ENCODE measurements at places on chromosomes 3 and 15.
A peak's percentile ranks its signal among the peaks of the same experiment; 100 is the strongest.

GRCh38 chr3:156676768-156677479, 2.5 kb downstream of the TIPARP start:
- DNase-seq, result peak; percentile 73

DNA sequence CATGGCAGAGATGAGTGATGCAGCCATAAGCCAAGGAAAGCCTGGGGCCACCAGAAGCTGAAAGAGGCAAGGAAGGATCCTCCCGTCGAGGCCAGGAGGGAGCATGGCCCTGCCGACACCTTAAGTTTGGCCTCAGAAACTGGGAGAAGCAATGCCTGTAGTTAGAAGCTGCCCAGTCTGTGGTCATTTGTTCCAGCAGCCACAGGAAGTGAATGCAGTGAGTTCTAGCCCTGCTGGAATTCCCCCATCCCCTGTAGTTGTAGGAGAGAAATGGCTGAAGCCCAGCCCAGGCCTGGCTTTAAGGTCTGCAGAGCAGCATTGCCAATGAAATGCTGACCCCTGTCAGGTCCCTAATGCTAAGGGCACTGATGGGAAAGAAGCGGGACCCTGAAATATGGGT, 12.2 kb upstream of the CHSY1 start:
- no peak for DNase-seq

DNA sequence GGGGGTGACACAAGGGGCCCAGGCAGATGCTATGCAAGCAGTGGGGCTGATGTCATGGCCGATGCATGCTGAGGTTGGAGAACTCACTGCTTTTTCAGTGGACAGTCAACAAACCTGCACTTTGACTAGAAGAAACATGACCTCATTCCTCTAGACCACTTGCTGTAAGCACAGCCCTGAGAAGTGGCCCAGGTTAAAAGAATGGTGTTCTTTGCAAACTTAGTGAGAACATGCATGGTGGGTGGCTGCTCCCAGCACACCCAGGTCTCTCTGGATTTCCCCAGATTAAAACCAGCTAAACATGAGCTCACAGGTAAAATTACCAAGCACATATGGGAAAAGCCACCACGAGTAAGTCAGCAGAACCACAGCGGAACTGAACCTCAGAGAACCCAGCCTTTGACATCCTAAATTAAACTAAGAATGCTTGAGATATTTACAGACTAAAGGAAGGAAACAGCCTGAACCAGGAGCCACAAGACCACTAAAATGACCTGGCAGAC, 15.5 kb downstream of the DLEC1 start:
- peak; percentile 55 for DNase-seq

DNA sequence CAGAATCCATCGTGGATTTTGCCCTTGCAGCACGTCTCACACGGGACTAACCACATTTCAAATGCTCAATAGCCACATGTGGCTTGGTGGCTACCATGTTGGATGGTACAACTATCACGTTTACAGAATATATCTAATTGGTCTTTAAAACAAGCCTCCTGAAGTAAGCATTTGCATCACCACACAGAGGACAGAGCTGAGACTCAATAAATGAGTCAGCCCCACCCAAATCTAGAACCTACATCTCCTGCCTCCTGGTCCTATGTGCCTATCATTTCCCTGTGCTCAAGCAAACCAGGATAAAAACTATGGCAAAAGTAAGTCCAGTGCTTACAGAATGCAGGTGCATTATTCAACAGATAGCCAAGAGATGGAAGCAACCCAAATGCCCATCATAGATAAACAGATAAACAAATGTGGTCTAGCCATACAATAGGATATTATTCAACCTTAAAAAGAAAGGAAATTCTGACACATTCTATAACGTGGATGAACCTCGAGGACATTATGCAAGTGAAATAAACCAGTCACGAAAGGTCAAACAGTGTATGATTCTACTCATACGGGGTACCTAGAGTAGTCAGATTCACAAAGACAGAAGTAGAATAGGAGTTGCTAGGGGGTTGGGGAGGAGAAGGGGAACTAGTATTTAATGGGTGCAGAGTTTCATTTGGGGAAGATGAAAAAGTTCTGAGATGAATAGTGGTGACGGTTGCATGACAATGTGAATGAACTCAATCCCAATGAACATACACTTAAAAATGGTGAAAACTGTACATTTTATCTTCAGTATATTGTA, 43.9 kb downstream of the SRGAP3 start:
- no peak for DNase-seq

GRCh38 chr15:33200444-33200843, 5.9 kb upstream of the FMN1 start:
- DNase-seq, result no peak

DNA sequence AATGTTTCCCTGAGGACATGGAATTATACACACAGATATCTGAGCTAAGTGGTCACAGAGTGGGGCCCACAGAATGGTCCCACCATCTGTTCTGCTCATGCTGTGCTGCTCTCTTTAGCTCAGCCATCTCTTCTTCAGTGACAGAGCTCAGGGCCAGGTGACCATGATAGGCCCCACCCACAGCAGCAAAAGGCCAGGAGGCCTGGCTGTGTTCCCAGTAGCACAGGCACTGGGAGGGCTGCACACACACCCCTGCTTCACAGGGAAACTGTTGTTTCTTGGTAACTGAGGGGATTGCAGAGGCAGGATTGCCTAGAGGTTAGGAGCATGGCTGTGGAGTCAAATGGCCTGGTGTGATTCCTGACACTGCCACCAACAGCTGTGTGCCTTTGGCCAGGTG, 4.8 kb upstream of the FBXW12 start:
- no peak for DNase-seq

GRCh38 chr15:49832511-49832910, 211.7 kb downstream of the DTWD1 start:
- DNase-seq, result peak; percentile 55

DNA sequence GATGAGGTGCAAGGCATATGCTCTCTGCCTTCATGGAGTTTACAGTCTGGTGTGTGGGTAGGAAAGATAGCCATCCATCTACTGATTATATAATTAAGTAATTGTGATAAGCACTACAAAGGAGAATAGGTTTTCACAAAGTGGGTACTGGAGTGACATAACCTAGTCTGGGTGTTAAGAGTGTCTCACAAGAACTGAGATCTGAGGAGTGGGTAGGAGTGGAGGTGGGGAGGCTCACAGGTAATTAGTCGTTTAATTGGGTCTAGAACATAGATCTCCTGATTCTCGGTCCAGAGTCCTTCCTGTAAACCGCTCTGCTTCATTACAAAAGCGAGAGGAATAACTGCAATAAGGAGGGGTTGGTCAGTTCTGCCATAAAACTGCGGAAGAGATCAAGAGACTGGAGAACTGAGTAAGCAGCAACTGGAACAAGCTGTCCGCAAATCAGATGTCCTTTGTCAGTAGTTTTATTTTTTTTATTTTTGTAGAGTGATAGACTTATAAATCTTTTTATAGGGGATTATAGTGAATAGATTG, 2.2 kb downstream of the NEO1 start:
- DNase-seq, result no peak

GRCh38 chr3:94050546-94050945, 12.2 kb downstream of the DHFR2 start:
- DNase-seq, result no peak

GRCh38 chr15:42921342-42921731, 759 bp upstream of the TTBK2 start:
- DNase-seq, result peak; percentile 50

GRCh38 chr15:101156509-101157159, 95.2 kb downstream of the CHSY1 start:
- no peak for DNase-seq

DNA sequence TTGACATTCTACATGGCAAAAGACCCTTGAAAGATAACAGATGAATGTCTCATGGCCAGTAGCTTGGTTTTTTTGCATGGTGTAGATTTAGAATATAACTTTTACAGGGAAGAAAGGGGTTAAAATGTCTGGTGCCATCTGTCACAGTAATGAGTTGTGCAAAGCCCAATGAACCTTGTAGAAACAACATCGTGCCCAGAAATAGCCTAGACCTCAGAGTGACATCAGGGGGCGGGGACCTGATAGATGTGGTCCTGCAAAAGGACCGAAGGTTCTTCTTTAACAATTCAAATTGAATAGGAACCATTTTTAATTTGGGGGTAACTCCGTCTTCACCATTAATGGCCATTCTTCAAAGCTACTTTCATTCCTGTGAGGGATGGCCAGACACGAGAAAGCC, 254.1 kb upstream of the CTDSPL start:
- no peak for DNase-seq

DNA sequence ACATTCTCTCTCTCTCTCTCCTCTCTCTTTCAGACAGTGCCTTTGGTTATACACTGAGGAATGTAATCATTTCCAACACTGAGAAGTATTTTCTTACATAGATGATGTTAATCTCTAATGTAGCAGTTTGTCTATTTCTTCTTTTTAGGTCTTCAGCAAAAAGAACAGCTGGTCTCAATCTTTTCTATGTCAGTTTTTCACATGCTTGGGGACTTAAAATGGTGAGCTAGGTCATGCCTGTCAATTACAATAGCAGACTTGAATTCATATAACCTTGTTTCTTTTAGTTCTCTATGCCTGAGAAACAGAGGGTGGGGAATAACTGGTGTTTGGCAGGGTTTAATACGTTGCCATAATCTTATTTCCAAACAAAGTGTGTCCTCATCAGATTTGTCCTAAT, 786.2 kb downstream of the SQOR start:
- no peak for DNase-seq

DNA sequence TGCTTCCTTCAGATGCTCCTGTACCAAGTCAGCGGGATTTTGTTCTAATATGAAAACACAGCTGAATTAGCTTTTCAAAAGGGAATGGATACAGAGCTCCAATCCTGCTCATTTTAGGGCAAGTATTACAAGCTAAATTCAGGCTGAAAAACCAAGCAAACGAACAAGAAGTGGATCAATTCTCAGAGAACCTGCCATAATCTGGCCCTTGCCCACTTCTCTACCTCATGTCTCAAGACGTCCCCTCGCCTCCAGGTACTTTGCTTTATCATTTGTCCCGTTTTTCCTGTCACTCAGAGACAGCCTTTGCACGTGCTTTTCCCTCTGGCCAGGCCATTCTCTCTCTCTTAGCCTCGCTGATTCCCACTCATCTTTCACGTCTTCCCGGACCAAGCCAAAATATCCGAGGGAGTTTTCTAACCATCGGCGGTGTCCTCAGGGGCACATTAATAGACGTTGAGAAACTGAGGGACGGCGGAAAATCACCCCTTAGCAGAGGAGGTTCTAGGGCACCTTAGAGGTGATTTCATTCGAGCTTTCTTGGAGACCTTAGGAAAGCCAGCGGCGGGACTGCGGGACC, 654 bp downstream of the SUSD5 start:
- DNase-seq, result no peak

DNA sequence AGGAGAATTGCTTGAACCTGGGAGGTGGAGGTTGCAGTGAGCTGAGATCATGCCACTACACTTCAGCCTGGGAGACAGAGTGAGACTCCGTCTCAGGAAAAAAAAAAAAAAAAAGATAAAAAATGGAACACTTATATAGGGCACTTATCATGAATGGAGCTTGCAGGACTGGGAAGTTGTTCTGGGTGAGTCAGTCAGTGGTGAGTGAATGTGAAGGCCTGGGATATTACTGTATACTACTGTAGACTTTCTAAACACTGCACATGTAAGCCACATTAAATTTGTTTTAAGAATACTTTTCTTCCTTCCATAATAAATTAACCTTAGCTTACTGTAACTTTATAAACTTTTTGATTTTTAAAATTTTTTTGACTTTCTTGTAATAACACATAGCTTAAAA, 59.8 kb downstream of the SFMBT1 start:
- DNase-seq, result no peak

- no peak for DNase-seq
Measured at GRCh38 chr15:30030345-30030744, 52.4 kb upstream of the GOLGA8J start.

GRCh38 chr3:111723293-111724215, 128.4 kb upstream of the ZBED2 start:
- no peak for DNase-seq

DNA sequence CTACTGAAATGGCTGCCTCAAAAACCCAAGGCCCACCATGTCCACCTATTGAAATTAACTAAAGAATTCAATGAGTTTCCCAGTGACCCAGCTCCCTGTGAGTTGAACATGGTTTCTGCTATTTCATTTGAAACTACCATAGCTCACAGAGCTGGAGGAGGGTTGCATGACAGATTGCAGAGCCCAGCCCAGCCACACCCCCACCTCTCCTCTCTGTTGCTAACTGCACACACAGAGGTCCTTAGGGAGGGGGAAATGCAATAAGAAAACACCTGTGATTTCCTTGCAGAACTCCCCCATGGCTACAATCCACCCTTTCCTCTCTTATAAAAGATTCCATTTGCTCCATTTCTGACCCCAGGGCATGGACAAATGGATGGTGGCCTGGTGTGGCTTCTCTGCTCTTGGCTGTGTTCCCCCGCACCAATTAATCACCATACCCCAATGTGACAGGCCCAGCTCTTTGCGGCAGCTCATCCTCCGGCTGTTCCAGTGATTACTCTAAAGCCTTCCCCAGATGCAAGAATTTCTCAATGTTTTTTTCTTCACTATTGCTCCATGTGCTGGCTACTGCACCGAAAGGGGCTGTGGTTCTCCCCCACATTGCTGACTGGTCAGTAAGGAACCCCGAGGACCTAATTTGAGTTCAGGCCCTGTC, 208.4 kb upstream of the KBTBD8 start:
- no peak for DNase-seq

- DNase-seq, result peak; percentile 71
Measured at GRCh38 chr3:14319654-14320182, 82.7 kb upstream of the SLC6A6 start.

GRCh38 chr3:196568246-196569002, at the start of the genes FBXO45 and WDR53:
Gene FBXO45 (plus strand): TSS chr3:196568660. CDS start chr3:196568985, 325 bp downstream.
Gene WDR53 (minus strand): TSS chr3:196568554. CDS start chr3:196561475, 7,079 bp downstream.
- DNase-seq, result peak; percentile 97

- no peak for DNase-seq
Measured at GRCh38 chr3:183098536-183099025, 715 bp downstream of the MCCC1 start.

DNA sequence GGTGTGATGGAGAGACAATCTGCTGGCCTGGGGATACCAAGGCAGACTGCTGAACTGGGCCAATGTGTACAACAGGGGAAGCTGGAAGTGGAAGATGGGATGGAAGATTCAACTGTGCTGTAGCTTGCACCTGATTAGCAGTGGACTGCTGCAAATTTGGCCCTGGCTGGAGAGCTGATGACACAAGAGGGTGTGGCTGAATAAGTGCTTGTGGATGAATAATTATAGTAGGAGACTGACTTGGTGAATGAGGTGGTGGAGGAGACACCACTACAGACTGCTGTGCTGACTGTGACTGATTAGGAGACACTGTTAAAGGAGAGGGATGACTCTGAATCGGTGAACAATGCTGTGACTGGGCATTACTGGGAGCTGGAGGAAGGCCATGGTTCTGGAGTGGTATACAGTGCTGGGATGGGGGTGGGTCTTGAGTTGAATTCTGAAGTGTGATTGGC, 52.5 kb downstream of the PHC3 start:
- DNase-seq, result no peak

GRCh38 chr3:34381243-34381642, 582.8 kb downstream of the PDCD6IP start:
- DNase-seq, result no peak

GRCh38 chr3:36302626-36303025, 77.7 kb upstream of the STAC start:
- DNase-seq, result no peak

Data from common myeloid progenitor, CD34-positive (primary cell).